Fibroblast of pulmonary artery (primary cell): ENCODE measurements at places on chromosomes 3 and 15.

DNA sequence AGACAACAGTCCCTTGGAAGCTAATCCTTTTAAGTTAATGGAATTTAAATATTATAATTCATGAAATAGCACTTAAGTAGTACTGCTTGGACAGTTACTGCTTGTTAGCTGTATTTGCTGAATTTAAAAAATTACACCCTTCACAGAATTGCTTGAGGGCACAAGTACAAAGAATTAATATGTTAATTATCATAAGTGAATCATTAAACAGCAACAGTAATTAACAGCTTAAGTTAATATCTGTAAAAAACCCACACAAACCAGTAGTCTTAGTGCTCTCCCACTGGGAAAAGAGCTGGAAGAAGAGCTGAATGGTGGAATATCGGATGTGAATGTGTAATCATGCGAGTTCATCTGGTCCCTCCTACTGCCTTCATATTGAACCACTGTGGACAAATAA lies 232.0 kb downstream of the CD47 start:
- no peak for DNase-seq

GRCh38 chr3:192933779-192934460 lies 16.3 kb upstream of the MB21D2 start:
- no peak for DNase-seq

DNA sequence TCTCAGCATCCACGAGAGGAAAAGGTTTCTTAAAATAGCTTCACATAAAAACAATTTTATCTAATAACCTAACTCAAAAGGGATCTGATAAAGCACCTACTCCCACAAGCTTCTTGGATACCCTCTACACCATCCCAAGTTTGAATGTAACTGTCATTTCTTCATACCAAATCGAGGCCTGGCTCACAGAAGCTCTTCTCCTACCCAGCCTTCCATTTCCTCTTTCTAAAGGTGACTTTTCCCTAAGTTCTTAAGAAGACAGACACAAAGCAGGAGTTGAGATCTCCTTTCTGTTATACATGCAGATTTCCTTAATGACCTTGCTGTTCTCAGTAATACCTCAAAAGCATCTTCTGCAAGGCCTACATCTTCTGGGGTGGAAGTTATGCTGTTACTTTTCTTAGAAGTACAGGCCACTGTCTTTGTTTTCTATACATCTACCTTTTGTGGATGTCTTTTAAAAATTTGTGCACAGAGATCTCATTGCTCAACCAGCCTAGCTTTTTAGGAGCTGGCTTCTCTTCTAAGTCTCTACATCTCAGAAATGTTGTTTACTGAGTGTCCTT lies 3.4 kb upstream of the LRRIQ4 start:
- no peak for DNase-seq

DNA sequence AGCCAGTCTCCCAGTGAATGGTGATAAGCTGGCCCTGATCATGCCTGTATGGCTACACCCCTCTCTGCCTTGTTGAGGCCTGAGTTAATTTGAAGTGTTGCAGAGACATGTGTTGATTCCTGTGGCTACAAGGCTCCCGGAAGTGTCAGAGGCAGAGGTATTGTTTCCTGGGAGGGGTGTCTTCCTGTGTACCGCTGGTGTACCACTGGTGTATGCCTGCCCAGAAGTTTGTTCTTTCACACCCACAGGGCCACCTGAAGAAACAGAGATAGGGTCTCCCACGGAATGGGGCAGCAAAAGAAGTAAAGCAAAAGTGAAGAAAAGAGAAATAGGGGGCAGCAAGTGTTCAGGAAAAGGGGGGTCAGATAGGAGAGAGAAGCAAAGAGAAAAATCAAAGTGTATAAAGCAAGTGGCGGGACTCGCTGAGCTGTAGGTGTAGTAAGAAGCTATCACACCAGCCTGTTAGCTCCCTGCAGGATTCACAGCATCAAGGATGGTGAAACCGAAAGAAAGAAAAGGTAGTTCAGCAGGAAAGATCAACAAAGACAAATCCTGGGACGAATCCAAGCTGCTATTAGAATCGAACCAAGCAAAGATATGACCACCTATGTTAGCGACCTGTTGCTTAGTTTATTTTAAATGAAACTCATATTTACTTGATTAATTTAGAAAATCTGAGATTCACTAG lies 36.6 kb upstream of the CD47 start:
- peak; percentile 7 for DNase-seq

DNA sequence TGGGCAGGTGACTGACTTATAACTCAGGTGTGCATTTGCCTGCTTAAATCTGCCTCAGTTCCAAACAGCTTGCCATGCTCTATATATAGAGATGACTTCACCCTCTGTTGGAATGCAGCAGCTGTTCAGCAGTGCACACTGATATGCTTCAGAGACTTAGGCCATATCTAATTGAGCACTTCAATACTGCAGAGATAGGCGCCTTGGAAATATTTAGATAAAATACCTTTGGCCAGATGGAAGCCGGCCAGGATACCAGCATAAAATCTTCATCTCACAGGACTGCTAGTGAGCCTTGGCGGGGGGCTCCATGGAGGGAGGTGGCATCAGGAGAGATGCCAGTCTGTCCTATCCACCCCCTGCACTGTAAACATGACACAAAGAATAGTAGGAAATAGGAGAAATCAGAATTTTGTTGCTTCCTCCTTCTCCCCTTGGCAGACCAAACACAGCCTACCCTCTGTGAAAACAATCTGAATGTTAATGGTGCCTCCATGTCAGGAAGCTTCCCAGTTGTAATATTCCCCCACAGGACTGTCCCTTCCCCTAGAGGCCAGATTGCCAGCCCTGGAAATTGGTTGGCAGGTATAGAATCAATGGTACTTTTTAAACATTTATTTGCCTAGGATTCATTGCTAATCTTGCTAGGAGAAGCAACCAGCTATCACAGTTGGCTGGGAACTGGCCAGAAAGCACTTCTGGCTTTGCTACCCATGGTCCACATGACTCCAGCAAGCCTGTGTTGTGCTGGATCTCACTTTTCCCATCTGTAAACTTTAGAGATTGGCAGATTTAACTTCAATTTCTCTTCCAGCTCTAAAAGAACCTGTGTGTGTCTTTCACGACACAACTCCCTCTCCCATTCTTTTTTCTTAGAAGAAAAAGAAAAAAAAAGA lies 215.5 kb upstream of the KCNMB2 start:
- peak; percentile 70 for DNase-seq

GRCh38 chr3:126827121-126827520 lies 123.1 kb downstream of the CHCHD6 start:
- peak; percentile 91 for DNase-seq

DNA sequence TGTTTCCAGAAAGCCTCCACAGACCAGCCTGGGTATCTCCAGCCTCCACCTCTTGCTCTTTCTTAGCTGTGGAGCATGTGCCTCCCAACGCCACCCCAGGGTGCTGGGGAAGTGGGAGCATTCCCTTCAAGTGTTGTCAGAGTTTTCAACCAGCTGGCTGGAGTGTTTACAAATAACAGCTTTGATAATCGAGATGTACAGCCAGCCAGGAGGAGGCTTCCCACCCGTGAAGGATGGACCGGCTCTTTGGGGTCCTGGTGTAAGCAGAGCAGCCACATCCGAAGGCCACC lies 8.5 kb upstream of the OXTR start:
- DNase-seq, result no peak

DNA sequence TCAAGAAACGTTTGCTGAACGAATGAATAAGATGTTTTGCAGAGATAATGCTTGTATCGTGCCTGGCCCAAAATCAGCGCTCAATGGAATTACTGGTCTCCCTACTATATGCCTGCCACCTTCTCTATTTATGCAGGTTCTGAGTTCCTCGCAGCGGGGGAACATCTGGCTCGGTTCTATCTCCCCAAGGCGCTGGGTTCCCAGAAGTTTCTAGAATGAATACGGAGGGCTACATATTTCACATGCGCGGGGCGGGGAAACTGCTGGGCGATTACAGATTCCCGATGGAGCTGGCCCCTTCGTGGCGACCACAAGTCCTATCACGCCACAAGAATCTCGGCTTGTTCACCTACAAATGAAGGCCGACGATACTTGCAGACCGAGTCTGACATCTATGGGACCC lies 411 bp upstream of the EIF2B5 start:
- DNase-seq, result no peak

DNA sequence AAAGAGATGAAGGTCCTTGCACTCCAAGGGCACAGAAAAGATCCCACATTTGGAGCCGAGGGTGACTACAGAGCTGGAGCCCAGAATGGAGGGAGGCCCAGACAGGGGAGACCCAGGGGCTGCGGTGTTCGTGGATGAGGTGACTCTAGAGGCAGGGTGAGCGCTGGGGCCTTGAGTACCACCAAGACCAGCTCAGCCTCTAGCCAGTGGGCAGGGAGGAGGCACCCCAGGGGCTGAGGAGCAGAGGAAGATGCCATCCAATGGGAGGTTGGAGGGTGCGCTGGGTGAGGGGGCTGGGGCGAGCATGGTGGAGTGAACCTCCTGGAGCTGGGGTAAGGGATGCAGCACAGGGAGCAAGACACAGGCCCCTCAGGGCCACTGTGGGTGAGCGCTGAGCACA lies 13.3 kb downstream of the RRP9 start:
- DNase-seq, result no peak

GRCh38 chr3:145952536-145952935 lies 208.4 kb downstream of the PLOD2 start:
- peak; percentile 73 for DNase-seq

DNA sequence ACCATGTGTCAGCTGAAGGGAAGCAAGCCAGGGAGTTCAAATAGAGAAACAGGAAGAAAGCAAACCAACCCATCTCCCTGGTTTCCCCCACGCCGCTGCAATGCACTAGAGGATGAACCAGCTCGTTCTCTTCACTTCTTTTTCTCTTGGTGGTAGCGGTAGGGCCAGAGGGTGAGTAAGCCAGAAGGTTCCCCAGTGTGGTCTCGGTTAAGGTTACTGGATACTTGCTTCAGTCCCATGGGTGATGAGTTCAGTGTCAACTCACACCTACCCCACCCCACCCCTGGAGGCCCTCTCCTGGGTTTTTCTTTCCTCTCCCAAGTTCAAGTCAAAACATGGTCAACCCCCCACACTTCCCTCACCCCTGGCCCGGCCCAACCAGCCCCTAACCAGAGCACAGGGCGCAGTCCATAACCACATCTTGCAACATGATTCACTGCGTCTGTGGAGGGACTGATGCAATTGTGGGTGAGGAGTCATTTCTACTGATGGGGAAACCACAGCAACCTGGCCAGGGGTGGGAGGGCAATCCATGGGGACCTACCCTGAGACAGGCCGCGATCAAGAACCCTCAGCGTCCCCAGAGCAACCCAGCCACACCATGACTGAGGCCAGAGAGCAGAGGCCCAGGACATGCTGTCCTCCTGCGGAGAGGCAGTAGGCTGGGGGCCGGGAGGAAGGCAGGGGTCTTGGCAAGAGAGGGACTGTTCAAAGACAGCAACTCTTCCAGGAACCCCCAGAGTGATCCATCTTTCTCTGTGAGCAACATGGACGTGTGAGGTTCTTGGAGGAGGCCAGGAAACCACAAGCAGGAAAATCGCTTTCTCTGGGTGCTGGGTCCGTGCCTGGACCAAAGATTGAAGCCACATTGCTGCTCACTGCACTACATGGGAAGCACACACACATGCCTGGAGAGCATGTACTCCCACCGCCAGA lies 276.6 kb downstream of the UACA start:
- peak; percentile 77 for DNase-seq
